ENCODE measurements at places on chromosomes 4 and X.

- no peak for DNase-seq
These were observed 5.0 kb downstream of the ARFIP1 start for GRCh38 chr4:152784490-152785350.

DNA sequence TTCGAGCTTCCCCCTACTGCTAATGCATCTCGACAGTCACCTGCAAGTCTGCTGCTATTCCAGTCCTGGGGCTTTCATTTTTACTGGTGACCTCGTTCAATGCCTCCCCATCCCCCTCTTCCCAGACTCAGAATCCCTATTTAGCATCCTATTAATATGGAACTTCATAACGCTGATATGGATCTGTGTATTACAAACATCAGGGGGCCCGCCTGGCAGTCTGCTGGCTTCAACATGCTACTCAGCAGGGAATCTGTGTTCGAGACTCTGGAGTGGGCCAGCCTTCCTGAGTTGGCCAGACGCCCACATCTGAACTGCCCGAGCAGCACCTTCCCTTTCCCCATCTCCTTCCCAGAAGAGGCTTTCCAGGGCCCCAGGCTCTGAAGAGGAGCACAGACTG is 173.9 kb upstream of the PPARGC1A start:
- no peak for DNase-seq

- no peak for DNase-seq
These were observed 354.1 kb downstream of the GPM6A start for GRCh38 chr4:175457956-175458355.

- DNase-seq = no peak
These were observed 84.8 kb downstream of the STOX2 start for GRCh38 chr4:183989931-183990330.

- DNase-seq = no peak
These were observed 259.4 kb upstream of the DIAPH2 start for GRCh38 chrX:96425200-96425599.

DNA sequence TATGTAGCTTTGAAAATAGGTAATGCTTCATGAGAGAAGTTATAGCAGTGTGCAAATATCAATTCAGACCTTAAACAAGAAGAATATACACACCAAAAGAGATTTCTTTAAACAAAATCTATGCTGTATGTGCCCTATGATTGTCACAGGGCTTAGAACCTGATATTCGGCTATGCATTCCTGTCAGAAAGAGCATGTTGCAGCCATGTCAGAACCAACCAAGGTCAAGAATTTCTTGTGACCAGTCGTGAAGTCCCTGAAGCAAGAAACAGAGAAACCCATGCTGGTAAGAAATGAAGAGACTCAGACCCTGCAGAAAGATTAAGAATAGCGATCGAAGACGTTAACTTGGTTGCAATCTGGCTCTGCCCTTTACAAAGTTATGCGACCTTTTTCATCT is 210.3 kb upstream of the SPIN4 start:
- no peak for DNase-seq

- no peak for DNase-seq
These were observed 90.3 kb downstream of the CYSLTR1 start for GRCh38 chrX:78237127-78237526.

- DNase-seq = no peak
These were observed 22.7 kb downstream of the PNPLA4 start for GRCh38 chrX:7904562-7904961.
